RPMI8226 (cell line): ENCODE measurements at places on chromosomes 13 and 19.

DNA sequence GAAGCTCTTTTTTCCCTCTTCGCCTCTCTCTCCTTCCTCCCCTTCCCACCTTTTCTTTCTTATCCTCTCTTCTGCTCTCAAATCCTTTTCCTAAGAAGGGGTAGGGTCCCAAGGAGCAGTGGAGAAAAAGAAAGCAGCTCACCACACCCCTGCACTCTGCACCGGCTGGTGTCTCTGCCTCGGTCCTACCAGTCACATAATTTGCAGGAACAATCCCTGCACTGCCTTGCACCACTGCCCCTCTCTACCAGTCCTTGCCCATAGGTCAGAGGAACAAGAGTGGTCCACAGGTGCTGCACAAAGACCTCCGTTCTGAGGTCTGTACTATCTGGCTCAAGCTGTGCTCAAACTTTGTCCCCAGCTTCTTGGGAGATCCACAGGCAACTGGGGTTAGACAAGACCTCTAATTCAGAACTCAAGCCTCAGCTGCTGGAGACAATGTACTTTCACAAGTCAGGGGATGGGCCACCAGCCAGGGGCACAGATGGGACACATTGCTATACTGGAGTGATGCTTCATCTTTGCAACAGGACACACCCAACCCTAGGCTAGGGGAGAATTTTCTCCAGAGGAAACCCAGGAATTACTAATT, 125.4 kb upstream of the ZNF507 start:
- no peak for DNase-seq

DNA sequence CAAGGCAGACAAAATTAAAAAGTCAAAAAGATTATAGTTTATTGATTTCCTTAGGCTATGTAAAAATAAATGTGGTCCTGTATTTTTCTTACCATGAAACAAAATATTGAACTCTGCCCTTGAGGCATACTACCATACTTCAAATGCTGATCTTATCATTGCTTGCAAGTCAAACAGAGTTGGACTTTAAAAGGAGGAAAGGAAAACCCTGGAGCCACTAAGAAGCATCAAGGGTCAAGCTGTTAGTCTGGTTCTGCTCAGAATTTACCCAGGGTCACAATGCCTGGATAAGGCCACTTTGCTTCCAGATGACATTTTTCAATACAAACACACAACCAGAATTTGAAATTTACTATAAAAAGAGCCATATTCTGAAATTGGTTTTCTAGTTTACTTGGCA, 2.2 kb upstream of the FREM2 start:
- DNase-seq = no peak

DNA sequence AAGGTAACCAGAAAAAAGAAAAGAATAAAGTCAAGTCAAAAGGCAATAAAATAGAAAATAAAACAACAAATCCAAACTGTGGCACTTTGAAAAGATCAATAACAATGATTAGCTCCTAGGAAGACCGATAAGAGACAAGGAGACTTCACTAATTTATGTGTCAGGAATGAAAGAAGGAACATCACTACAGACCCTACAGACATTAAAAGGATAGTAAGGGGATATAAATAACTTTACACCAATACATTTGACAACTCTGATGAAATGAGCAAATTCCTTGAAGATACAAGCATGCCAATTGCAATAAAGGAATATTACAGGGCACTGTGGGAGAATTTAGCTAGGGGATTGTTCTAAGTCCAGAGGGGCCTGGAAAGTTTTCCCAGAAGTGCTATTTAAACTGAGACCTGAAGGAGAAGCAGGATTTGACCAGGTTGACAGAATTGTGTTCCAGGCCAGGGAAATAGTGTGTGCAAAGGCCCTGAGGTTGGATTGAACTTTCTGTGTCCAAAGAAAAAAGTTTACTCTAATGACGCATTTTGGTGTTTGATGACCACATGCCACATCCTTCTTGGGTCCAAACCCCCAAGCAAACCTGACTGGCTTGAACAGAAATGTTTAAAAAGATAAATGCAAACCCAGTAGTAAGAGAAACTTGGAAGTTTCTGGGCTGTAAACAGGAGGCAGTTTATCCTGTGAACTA, 1.6 kb upstream of the C19orf38 start:
- no peak for DNase-seq

- DNase-seq = peak; percentile 49
Observed at GRCh38 chr13:46369506-46370277, 17.4 kb downstream of the RUBCNL start.

DNA sequence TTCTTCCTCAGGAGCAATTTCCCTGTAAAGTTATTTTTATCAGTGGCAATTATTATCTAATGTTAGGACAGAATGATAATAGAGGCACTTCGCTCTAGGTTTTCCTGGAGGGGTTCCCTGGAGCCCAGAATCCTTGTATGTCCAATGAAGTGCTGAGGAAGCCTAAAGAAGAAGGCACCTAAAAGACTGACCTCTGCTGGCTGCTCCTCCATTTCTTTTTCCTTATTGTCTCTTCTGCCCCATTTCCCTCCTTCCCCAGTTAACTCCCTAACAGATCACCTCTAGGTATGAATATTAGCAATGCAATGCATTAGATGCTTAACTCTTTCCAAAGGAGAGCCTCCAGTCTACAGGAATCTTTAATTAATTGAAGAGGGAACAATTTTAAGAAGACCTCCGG, 985.4 kb downstream of the DIAPH3 start:
- DNase-seq = no peak

GRCh38 chr19:39996218-39996810, 546 bp upstream of the ZNF546 start:
- peak; percentile 30 for DNase-seq

- no peak for DNase-seq
Observed at GRCh38 chr19:30222992-30223865, 149.0 kb upstream of the ZNF536 start.

- DNase-seq = no peak
Observed at GRCh38 chr13:68759617-68760016, 1348.0 kb upstream of the ATXN8OS start.

DNA sequence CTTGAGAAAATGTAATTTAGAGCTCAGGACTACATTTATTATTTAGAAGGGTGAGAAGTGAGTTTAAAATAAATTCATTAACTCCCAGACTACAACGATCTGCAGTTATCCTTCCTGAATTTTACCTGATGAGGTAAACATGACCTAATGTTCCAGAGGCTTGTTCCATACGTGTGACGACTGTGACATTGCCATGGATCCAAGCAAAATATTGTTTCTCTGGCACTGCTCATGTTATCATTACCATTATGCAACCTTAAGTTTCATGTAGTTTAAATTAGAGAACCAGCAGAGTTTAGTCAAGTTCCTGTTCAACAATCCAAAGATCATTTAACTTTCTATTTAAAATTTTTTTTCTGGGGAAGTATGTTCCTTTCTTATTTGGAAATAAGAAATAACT, 279.6 kb downstream of the KLF5 start:
- DNase-seq = no peak

GRCh38 chr13:55705526-55705925, 1435.2 kb upstream of the PRR20A start:
- no peak for DNase-seq

DNA sequence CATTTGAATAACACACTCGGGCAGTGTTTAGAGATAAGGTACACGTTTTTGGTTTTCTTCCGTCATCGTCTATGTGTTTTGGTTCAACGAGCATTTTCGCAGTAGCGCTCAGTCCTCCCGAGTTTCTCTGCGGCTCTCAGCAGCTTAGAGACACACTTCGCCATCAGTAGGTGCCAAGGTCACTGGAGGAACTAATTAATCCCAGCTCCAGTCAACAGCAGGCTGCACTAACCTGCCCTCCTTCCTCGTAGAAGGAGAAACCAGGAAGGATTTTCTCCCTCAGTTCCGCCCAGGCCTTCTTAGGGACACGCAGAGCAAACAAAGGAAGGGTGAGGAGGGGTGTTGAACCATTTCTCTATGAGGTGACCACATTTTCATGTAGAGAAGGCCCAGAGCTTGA, 12.6 kb downstream of the MBNL2 start:
- DNase-seq = no peak

- no peak for DNase-seq
Observed at GRCh38 chr13:97348569-97349100, 85.3 kb upstream of the RAP2A start.

GRCh38 chr19:15288146-15288963, 44.0 kb downstream of the BRD4 start:
- DNase-seq = peak; percentile 88

DNA sequence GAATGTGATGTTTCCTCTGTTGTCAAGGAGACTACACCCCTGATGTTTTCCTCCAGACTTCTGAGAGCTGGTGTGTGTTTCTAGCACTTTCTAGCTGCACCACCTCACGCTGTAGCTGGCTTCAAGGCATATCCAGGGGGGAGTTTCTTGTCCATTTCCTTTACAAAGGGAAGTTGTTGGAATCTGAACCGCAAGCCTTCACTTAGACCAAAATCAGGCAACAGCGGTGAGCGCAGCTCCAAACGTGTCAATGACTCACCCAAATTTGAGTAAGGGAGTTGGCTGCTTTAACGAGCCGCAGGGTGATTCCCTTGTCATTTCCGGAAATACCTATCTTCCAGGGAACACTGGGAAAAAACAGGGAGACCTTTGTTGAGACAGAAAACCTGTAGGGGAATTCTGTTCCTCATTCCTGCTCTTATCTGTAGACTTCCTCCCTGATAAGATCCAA, 2.5 kb downstream of the LDLR start:
- DNase-seq = no peak

- no peak for DNase-seq
Observed at GRCh38 chr13:41492432-41493260, 35.3 kb downstream of the RGCC start.

DNA sequence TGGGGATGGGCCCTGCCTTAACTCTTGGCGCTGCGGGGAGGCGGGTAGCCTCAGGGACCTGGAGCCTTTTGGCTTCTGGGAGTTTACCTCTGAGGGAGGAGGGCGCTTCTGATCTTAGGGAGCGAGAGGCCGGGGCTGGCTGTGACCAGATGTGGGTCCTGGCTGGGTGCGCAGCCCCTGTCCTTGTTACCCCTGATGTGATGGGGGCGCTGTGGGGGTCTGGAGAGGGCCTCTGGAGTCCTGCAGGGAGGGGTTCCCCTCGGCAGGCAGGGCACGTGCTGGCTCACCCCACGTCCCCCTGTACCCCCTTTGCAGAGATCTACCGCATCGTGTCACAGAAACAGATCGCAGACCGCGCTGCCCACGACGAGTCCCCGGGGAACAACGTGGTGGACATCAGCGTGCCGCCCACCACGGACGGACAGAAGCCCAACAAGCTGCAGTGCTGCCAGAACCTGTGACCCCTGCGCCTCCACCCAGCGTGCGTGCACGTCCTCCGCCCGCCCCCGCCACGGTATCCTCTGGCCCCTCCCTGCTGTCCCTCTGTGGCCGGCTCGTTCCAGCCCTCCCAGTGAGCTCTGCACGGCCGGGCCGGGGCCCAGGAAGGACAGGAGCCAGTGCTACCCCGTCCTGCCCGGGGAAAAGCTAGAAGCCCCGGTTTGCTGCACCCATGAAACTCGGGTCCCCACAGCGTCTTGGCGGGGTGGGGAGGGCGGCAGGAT, 9.8 kb upstream of the MARCHF2 start:
- no peak for DNase-seq

GRCh38 chr13:86877441-86877840, 793.7 kb upstream of the SLITRK5 start:
- DNase-seq = no peak

DNA sequence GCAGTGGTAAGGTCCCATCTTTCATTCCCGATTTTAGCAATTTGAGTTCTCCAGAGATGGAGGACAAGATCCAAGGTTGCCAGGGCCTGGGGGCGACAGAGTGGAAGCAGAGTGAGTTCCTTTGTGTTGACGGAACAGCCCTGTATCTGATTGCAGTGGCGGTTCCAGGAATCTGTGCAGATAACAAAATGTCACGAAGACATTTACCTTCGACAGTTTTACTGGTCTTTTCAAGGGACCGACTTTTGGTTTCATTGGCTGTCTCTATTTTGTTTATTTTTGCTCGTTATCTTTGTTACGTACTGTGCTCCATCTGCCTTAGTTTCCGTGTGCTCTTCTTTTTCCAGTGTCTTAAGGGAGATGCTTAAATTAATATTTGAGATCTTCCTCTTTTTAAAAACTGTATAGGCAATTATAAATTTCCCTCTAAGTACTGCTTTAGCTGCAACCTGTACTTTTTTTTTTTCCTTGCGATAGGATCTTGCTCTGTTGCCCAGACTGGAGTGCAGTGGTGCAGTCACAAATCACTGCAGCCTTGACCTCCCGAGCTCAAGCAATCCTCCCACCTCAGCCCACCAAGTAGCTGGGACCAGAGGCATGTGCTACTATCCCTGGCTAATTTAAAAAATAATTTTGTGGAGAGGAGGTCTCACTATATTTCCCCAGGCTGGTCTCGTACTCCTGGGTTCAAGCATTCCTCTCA, 23.2 kb downstream of the KDM4B start:
- DNase-seq = no peak

DNA sequence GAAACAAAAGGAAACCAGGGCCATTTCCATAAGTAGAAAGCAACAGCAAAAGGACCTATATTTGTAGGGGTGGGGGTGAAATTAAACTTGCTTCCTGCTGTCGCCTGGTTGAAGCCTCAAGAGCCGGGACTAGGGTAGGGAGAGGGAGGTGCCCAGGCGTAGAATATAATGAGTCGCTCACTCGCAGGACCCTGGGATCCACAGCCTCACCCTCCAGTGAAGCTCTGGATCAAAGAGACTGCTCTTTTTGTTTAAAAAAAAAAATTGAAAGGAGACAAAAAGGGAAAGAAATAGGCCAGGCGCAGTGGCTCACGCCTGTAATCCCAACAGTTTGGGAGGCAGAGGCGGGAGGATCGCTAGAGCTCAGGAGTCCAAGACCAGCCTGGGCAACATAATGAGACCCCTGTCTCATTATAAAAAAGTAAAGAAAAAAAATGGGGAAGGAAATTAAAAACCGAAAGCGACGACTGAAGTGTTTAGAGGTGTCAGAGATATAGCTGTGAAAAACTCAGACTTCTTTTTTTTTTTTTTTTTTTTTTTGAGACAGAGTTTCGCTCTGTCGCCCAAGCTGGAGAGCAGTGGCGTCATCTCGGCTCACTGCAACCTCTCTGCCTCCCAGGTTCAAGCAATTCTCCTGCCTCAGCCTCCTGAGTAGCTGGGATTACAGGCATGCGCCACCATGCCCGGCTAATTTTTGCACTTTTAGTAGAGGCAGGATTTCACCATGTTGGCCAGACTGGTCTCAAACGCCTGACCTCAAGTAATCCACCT, 10.9 kb upstream of the ADGRE5 start:
- no peak for DNase-seq

GRCh38 chr19:13932911-13933393, 5.3 kb downstream of the PODNL1 start:
- DNase-seq = peak; percentile 45

DNA sequence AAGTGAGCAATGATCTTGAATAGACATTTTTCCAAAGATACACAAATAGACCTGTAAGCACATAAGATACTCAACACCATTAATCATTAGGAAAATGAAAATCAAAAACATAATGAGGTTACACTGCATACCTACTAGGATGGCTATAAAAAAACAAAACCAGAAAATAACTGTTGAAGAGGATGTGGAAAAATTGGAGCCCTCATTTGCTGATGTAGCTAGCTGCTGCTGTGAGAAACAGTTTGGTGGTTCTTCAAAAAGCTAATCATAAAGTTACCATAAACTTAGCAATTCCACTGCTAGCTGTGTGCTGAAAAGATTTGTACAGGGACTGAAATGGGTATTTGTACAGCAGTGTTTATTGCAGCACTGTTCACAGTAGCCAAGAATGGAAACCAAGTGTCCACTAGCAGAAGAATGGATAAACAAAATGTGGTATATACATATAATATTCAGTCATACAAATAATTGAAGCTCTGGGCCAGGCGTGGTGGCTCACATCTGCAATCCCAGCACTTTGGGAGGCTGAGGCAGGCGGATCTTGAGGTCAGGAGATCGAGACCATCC, 46.2 kb downstream of the PDS5B start:
- no peak for DNase-seq
